ENCODE measurements at places on chromosomes 2 and 18.

- no peak for DNase-seq
Measured at GRCh38 chr2:56450047-56450446, 266.3 kb downstream of the CCDC85A start.

GRCh38 chr2:209368406-209368805 lies 55.4 kb upstream of the MAP2 start:
- DNase-seq = no peak

GRCh38 chr2:133736674-133737073 lies 168.4 kb upstream of the NCKAP5 start:
- no peak for DNase-seq

- DNase-seq = no peak
Measured at GRCh38 chr2:230737791-230738226, 25.2 kb downstream of the CAB39 start.

DNA sequence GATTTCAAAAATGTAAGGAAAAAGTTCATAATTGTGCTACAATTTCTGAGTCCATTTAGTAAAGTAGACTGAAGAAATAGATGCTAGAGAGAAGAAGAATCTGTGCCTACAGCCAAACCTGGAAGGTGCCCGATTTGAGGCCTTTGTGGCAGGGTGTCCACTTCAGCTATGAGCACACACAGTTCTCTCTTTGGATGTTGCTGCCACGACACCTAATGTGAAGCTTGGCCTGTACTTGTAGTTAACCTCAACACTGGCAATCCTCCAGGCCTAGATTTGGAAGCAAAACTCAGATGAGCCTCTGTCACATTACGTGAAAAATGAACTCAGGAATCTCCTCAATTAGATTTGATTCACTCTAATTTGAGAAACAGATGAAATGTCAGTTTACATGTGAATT lies 90.1 kb upstream of the LRP1B start:
- no peak for DNase-seq

- DNase-seq = no peak
Measured at GRCh38 chr2:209383212-209383611, 40.6 kb upstream of the MAP2 start.

DNA sequence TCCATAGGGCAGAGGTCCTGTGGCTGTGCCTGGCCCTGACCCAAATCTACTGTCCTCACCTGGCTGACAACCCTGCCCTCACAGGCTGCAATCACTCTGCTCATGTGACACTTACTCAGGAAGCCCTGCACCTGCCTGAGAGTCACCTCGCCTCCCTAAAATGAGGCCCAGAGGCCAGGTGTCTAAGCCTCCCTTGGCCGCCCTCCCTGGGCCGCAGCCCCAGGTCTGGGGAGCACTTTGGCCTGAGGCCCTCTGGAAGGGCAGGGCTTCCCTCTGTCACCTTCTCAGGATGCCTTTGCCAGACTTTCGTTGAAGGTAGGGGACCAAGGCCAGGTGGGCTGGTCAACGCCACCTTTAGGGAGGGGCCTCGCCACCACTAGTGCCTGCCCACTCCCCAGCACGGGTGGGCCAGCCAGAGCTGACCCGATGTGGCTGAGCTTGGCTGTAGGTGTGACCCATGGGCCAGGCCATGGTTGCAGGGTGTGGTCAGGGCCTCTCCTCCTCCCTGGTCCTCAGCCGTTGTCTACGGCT lies 6.1 kb upstream of the GPC1 start:
- DNase-seq = peak; percentile 2

- no peak for DNase-seq
Measured at GRCh38 chr2:101231937-101232730, 20.6 kb upstream of the CNOT11 start.

DNA sequence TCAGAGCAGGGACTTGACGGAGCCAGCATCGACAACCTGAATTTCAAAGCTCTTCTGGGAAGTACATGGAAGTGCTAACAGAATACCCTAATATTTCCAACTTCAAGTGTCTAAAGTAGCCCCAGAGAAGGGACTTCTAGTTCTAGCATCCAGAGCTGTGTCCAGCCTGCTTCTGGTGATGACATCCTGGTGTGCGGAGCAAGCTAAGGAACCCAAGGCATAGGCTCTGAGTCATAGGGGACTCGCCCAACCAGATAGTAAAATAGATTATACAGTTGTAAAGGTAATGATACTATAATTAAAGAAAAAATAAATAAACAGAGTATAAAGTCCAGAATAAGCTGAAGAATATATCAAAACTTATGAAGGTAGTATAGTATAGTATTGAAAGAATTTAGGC lies 108.1 kb upstream of the SERPINE2 start:
- DNase-seq = no peak

DNA sequence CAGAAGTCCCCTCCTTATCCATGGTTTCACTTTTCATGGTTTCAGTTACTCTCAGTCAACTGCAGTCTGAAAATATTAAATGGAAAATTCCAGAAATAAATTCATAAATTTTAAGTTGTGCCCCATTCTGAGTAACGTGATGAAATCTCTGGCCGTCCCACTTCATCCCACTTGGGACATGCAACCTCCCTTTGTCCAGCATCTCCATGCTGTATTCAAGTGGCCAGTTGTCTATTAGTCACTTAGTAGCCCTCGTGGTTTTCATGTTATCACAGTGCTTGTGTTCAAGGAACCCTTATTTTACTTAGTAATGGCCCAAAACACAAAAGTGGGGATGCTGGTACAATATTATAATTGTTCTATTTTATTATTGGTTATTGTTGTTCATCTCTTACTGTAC lies 18.0 kb upstream of the DAPL1 start:
- no peak for DNase-seq

DNA sequence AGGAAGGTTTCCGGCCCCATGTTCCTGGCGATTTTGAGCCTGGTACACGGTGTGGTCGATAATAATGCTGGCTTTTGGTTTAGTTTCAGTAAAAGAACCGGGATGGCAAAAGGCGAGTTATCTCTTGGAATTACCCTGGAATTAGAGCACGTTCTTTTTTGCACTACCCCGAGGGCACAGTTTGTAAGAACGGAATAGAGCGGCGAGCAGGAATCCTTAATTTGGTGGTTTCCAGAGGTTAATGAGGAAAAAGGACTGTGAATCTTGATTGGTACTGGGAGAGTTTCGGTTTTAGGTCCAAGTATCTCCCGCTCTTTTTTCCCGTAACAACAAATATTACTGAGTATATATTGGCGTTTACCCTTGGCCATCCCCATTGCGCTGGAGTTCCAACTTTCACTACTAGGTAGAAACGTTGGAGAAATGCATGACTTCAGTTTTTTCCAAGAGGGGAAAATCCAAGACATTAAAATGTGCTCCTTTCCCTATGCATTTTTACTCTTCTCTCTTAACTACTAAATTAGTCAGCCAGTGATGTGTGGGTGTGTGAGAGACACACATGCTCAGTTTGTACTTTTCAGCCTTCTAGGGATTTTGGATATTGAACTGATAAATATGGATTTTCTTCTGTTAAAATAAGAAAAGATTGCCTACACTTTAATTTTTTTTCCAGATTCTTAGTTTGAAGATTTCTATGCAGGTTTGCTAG lies 160.8 kb downstream of the AGPS start:
- DNase-seq = no peak

DNA sequence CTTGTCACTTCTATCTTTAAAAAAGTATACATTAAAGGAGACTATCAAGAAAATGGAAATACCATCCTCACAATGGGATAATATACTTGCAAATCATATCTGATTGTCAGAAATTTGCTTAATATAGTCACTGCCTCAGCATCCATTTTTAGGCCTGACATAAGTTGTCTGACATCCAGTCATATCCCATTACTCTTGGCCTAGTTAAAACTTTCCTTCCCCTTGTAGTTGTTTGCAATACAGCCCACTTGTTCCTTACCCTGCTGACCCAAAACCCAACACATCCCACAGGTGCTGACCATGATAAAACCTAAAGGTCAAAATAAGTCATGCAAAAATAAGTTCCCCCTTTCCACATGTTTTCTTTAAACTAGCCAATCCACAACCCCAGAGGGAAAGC lies 3.6 kb upstream of the ARHGEF33 start:
- DNase-seq = no peak

- DNase-seq = no peak
Measured at GRCh38 chr18:62576845-62577512, 54.2 kb downstream of the ZCCHC2 start.

DNA sequence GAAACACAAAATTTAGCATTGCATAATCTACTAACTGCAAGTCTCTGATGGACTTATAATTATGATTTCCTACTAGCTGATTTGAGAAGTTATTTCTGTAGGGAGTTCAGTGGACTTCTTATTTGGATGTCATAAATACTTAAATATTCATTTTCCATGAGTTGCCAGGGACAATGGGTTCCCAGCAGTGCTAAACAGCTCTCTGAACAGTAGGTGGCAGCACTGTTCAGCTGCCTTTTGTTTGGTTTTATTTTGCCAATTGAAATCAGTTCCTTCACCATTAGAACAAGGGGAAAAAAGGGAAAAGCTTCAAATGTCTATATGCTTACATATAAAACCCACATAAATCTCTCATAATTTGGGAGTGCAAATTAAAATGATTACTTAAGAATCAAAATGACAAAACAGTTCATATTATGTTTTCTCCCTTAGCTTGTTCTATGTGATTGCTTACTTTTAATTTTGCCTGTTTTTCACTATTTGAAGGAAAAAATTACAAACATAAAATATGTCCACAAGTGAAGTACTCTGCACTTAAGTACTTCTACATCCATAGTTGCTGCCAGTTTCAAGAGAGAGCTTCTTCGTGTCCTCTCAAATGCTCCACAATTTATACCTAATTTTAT lies 898.9 kb downstream of the CPS1 start:
- DNase-seq = peak; percentile 39

GRCh38 chr18:73646772-73647171 lies 500.9 kb downstream of the FBXO15 start:
- DNase-seq = no peak

- peak; percentile 59 for DNase-seq
Measured at GRCh38 chr18:76495435-76496193, 572 bp upstream of the ZNF516 start.

GRCh38 chr2:154193246-154193645 lies 321.5 kb downstream of the GALNT13 start:
- no peak for DNase-seq

GRCh38 chr18:44197832-44198611 lies 482.7 kb upstream of the SETBP1 start:
- DNase-seq = no peak

GRCh38 chr2:105812180-105813044 lies 67.7 kb downstream of the NCK2 start:
- no peak for DNase-seq

DNA sequence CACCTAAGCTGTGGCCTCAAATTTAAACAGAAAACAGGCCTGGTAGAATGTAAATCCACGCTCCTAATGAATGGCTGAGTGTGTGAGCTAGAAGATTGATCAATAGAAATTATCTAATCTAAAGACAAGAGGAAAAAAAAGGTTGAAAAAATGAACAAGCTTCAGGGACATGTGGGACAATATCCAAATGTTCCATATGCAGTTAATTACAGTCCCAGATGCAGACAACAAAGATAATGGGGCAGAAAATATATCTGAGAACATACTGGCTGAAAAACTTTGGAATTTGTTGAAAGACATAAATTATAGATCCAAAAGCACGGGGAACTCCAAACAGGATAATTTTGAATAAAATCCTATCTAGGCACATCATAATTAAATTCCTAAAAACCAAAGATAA lies 186.7 kb upstream of the SIX2 start:
- no peak for DNase-seq

DNA sequence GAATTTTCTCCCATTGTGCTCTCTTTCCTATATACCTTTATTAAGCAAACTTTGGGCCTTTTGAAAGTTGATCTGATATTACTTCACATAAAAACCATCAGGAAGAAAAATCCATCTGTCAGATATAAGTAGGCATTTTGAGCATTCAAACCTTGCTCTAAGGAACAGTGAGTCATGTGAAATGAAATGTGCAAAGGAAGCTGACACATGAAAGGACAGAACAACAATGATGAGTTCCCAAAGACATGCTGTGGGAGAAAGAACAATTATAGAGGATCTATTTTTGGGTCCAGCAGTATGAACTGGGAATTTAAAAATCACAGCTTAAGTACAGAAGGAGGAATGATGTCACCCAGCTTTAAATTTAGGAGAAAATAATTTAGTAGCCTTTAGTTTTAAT lies 18.1 kb downstream of the CALCRL start:
- DNase-seq = no peak

DNA sequence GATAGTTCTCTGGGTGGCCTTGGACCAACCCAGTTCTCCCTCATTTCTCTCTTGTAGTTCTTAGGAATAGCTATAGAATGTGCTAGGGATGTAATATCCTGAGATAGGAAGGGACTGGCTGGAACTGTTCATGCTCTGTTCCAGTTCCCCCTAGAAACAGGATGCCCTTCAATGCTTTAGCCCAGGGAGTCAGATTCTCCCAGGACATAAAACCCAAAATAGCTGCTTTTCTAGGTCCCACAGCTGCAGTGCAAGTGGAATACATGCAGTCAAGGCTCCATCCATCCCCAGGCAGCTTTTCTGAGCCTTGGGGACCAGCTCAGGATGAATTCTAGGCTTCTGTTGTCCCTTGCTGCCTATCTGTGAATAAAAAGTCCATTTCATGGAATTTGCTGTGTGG lies 257.3 kb upstream of the CTAGE1 start:
- DNase-seq = no peak

DNA sequence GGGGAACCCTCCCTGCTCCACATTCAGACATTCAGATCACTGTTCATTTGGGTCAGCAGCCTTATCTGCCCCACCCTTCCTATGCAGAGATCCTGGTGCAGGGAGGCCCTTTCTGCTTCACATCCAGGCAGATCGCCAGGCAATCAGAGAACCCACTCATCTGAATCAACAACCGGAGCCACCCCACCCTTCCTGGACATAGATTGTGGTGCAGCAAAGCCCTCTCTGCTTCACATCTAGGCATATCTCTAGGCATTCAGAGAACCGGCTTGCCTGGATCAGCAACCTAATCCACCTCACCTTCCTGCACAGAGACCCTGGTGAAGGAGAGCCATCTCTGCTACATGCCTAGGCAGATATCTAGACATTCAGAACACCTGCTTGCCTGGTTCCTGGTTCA lies 184.5 kb upstream of the CNTNAP5 start:
- DNase-seq = no peak

DNA sequence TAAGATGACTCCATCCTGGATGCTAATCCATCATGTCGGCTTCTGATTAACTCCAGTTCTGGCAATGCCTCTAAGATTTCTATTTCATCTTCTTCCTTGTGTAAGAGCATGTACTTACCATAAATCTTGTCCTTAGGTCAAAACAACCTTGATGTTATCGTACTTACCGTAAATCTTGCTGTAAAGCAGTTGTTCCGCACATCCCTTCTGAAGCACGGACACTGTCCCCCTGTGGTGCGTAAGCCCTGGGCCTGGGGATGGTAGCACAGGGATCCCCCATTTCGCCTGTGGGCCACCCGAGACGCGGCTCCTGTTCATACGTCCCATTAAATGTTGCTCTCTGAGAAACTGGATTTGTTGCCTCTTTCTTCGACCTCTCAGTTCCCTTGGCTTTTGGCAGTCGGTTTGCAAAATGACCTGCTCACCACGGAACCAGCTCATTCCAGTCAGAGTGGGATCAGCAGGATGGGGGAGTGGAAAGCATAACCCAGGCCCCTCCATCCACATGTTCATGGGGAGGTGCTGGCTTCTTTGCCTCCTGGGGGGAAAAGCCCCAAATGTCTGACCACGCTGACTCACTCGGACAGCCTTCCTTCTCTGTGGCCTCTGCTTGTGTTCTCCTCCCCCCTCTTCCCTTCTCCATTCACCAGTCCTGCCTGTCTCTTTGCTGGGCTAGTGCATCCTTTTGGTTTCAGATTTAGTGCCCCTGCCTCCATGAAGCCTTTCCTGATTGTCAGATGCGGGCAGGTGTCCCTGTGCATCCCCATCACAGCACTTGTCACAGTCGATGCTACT lies 49.9 kb downstream of the RAB31 start:
- DNase-seq = no peak

GRCh38 chr18:68399721-68400120 lies 315.2 kb downstream of the TMX3 start:
- DNase-seq = no peak
